ENCODE measurements at places on chromosomes 7 and 10.

DNA sequence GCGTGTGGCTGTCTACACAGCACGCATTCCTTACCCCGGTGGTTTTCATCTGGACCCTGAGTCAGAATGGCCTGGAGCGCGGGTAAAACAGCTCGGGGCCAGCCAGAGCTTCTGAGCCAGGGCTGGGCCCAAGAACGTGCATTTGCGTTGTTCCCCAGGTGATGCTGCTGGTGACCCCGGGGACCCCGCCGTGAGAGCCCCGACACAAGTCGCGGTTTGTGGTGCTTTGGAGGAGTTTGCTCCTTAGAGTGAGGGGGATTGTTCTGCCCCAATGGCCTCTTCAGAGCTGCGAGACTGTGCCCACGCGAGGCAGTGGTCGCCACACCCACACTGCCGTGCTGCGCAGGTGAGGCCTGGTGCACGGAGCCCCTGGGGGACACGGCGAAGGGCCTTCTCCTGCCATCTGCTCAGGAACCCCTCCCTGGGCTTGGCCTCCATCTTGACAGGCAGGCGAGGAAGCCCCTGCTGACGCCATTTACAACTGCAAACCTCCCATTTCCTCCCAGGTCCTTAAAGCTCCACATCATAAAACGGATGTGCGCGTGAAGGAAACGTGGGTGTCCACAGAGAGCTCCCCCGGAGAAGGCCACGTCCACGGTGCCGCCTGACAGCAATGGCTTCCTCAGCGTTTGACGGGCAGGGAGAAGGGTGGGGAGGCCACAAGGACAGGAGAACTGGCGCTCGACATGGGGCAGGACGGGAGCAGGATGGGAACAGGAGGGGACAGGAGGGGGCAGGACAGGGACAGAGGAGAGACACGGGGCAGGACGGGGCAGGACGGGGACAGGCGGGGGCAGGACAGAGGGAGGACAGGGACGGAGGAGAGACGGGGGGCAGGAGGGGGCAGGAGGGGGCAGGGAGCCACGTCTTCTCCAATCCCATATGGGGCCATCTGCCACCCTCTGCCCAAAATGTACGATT, 477.2 kb downstream of the DNAJB6 start:
- no peak for DNase-seq
- H3K4me3 ChIP-seq: no peak overlapping the region
- no peaks in the 10 kb centered on the region for H3K36me3 ChIP-seq

DNA sequence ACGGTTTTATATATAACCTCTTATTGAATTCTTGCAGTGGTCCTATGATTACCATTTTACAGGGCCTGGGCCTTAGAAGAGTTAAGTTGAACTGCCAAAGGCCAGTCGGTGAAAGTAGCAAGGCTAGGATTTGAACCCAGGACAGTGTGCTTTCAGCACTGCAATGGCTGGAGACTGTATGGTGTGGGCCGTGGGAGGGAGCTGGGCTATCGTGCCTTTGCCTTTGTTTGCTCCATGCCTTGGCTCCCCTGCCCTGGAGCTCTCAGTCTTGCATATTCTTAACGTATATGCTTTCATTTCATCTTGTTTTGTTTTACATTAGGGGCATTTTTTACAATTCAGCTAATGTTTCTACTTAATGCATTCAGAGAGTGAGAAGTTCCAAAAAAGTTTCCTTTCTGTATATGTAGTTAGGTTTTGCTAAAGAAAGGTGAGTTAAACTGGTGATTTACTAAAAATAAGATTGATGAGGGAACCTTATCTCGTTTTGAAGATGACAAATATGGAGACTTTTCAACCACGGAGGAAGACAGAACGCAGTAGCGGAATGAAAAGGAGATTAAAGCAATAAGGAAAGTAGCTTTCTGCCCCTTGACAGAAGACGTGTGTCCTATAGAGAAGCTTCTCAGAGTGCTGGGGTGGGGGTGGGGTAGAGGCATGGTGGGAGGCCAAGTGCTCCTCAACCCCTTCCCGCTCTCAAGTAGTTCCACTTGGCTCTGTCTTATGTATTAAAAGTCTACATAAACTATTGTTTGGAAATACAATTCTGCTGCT, 82.5 kb downstream of the RTKN2 start:
- DNase-seq: no peak
- H3K27ac ChIP-seq: no peak overlapping the region
- no peaks in the 10 kb centered on the region for H3K27me3 ChIP-seq
- no peaks in the 10 kb centered on the region for H3K4me1 ChIP-seq
- H3K36me3 ChIP-seq: no peaks in the 10 kb centered on the region
- no peak overlapping the region for H3K4me3 ChIP-seq

- no peak for DNase-seq
- no peaks in the 10 kb centered on the region for H3K4me1 ChIP-seq
These were observed 69.1 kb downstream of the DIP2C start for GRCh38 chr10:620417-620816.

GRCh38 chr7:145263886-145264285, 428.0 kb upstream of the TPK1 start:
- H3K36me3 ChIP-seq: no peaks in the 10 kb centered on the region
- no peak for DNase-seq
- H3K4me3 ChIP-seq: no peak overlapping the region
- H3K27ac ChIP-seq: no peak overlapping the region
- H3K4me1 ChIP-seq: no peaks in the 10 kb centered on the region

- H3K4me3 ChIP-seq: no peak overlapping the region
- H3K27ac ChIP-seq: no peak overlapping the region
- no peaks in the 10 kb centered on the region for H3K36me3 ChIP-seq
- H3K4me1 ChIP-seq: no peaks in the 10 kb centered on the region
- DNase-seq: no peak
These were observed 108.7 kb downstream of the DOCK4 start for GRCh38 chr7:112097524-112097923.

DNA sequence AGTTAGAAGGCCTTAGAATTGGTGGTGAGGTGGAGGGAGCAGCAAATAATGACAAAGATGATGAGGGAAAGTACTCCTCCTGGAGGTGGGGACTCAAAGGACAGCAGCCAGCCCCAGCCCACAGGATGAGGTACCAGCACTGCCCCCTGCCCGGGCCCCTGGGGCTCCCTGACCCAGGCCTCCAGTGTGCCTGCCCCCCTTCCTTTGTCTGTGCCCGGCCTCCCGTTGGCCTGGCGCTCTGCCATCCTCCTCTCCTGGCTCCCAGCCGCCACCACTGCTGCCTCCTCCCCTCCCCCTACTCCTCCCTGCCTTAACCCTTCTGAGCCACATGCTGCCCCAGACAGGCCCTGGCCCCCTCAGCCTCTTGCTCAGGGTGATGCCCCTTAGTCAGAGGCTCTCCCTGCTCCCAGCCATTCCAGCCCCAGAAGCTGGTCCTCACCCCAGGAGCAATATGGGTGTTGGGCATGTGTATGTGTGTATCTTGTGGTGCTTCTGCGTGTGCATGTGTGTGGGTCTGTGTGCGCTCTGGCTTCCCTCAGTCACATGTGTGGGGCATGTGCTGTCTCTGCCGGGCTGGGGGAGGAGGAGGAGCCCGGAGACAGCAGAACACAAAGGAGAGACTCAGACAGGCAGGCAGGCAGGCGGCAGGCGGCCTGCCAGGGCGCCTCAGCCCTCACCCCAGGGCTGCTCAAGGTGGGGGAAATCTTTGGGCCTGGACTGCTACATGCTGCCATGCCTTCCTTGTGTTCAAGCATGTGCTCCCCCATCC, 2.6 kb downstream of the LDB1 start:
- no peaks in the 10 kb centered on the region for H3K27me3 ChIP-seq
- H3K4me1 ChIP-seq: peaks cover 22% of the 10 kb centered on the region
- peak overlapping the region; percentile 47 for H3K27ac ChIP-seq
- DNase-seq: peak; percentile 87
- H3K4me3 ChIP-seq: no peak overlapping the region

GRCh38 chr7:102935450-102936115, 22.8 kb downstream of the LRRC17 start:
- H3K4me1 ChIP-seq: no peaks in the 10 kb centered on the region
- no peak for DNase-seq
- H3K36me3 ChIP-seq: no peaks in the 10 kb centered on the region
- H3K27me3 ChIP-seq: no peaks in the 10 kb centered on the region

DNA sequence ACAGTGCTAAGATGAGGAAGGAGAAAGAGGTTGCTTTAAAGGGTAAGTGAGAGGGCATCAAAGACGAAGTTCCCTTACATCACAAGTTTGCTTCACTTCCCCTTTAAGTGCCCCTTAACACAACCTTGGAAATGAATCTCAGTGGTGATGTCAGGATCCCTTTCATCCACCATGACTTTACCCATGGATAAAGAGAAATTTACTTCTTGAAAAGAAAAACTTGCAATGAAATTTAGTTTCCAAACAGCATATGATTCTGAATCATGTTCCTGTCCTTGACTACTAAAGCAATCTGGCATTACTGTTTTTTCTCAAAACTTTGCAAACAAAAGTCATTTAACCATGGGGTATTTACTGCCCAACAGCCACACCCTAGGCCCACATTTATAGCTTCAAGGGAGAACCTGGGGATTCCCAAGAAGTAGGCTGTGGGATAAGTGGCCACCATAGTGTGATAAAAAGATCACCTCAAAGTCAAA, 135.9 kb downstream of the ITGB8 start:
- no peak for DNase-seq
- no peak overlapping the region for H3K27ac ChIP-seq
- no peaks in the 10 kb centered on the region for H3K4me1 ChIP-seq
- H3K4me3 ChIP-seq: no peak overlapping the region

DNA sequence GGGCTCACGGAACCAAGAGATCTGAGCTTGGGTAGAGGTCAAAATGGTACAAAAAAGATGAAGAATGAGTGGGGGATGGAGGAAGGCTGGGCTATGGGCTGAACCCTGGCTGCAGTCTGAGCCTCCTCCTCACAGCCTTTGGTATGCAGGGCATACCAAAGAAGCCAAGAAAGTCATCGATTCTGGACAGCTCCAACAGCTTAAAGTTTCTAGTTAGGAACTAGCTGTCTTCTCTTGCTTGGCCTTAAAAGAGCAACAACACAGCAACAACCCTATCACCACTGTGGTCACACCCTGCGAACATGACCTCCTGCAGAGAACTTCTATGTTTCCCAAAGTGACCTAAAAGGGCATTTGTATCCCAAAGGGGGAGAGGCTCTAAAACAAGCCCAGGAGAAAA, 126.1 kb upstream of the EFCAB10 start:
- no peaks in the 10 kb centered on the region for H3K36me3 ChIP-seq
- no peak overlapping the region for H3K4me3 ChIP-seq
- H3K27ac ChIP-seq: no peak overlapping the region
- H3K4me1 ChIP-seq: peaks cover 13% of the 10 kb centered on the region
- H3K27me3 ChIP-seq: no peaks in the 10 kb centered on the region

DNA sequence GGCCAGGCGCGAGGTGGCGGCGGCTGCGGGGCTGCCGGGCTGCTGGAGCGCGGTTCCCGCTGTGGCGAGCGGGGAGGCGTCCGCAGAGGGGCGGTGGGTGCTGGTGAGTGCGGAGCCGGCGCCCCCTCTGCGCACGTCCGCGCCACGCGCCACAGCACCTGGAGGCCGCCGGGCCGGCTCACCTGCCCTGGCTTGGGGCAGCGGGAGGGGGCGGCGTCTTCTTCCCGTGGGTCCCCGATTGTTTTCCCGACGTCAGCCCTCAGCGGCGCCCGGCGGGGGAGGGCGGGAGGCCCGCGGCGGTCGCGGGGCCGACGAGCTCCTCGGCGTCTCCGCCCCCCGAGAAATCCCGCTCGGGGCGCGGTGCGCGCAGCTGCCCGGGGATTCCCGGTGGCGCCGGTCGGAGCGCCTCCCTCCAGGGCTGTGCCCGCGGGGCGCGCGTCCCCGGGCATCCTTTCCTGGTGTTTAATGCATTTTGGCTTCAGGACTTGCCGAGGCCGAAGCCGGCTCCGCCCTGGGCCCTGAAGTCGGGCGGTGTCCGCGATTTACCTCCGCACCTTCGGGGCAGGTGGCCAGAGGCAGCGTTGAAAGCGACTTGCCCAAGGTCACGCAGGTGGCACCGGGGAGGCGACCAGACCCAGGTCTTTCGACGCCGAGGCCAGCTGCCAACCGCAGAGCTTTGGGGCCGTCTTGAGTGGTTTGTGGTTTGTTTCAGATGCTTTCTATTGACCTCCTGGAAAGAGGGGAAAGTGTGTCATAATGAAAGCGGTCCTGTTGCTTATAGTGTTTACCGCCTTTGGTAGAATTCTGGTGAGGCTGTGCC, 561 bp downstream of the PLEKHA1 start:
- H3K4me3 ChIP-seq: peak overlapping the region; percentile 78
- H3K27me3 ChIP-seq: no peaks in the 10 kb centered on the region
- peaks cover 2% of the 10 kb centered on the region for H3K4me1 ChIP-seq
- H3K36me3 ChIP-seq: no peaks in the 10 kb centered on the region
- H3K27ac ChIP-seq: peak overlapping the region; percentile 94

DNA sequence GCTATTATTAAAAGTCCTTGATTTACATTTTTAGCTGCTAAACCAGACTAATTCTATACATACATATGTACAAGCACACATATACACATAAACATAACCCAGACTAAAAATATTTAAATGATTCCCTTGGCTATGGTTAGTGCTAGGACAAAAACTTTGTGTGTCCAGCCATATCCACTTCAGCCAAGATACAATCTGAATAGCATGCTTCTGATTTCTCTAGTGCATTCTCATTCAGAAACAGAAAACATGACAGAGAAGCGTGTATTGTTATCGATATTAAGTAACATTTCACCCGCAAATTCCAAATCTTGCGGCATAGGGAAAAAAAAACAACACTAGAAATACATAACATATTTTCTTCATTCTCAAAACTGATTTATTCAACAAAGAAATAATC, 569.3 kb downstream of the KCNMA1 start:
- H3K27ac ChIP-seq: no peak overlapping the region
- DNase-seq: no peak

DNA sequence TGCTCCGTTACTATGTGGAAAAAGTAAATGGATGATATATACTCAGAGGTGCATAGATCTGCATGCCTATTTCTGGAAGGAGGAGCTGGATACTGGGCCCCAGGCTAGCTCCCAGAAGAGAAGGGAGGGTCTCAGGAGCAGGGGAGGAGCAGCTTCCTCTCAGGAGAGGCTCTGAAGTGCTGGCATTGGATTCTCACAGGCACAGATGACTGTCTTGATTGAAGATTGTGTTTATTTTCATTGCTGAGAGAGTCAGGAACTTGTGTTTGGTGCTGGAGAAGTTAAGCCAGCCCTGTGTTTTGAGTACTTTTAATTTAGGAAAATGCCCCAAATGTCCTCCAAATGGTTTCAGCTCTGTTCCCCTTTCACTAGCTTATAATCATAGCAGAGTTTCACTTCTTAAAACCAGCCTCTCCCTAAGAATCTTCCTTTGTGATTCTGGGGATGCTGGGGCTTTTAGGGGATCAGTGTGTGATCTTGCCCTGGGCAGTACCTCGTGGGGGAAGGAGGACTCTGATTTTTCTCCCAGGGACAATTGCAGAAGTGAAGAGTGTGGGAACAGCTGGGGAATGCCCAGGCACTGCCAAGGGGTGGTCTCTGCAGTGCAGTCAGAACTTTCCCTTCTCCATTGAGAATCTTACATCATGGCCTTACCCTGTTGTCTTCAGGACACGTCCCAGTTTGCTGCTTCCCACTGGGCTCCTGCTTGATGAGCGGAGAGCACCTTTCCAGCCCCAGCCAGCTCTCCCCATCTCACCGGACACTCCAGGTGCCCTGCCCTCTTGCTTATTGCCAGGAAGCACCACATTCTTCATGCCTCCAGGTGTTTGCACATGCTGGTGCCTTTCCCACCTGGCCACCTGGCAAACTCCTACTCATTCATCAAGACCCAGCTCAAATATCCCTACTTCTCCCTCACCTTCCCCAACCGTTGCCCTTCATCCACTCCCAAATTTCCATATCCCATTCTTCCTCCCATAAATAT, 102.8 kb downstream of the ARHGAP22 start:
- no peaks in the 10 kb centered on the region for H3K4me1 ChIP-seq
- no peak overlapping the region for H3K4me3 ChIP-seq
- DNase-seq: peak; percentile 18
- no peaks in the 10 kb centered on the region for H3K27me3 ChIP-seq

- no peaks in the 10 kb centered on the region for H3K4me1 ChIP-seq
- H3K27me3 ChIP-seq: no peaks in the 10 kb centered on the region
- no peak for DNase-seq
- H3K36me3 ChIP-seq: no peaks in the 10 kb centered on the region
These were observed 416.3 kb upstream of the PHF14 start for GRCh38 chr7:10557375-10557774.

Data from right lobe of liver (tissue), 6 donors.